ENCODE measurements at places on chromosomes 7 and 10.
A peak's percentile ranks its signal among the peaks of the same experiment; 100 is the strongest.

- DNase-seq: no peak
Observed at GRCh38 chr10:11180228-11180627, 162.6 kb downstream of the CELF2 start.

DNA sequence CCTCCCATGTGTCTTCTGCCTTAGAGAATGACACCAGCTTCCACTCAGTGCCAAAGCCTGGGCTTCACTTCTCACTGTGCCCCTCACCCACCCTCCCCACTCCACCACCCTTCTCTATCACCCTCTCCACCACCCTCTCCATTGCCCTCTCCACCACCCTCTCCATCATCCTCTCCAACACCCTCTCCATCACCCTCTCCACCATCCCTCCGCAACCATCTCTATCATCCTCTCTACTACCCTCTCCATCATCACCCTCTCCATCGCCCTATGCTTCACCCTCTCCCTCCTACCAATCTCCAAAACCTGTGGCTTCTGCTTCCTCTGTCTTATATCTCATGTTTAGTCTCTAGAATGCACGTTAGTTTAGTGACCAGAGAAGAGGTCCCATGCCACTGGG is 91.0 kb upstream of the TMEM72 start:
- DNase-seq: no peak

DNA sequence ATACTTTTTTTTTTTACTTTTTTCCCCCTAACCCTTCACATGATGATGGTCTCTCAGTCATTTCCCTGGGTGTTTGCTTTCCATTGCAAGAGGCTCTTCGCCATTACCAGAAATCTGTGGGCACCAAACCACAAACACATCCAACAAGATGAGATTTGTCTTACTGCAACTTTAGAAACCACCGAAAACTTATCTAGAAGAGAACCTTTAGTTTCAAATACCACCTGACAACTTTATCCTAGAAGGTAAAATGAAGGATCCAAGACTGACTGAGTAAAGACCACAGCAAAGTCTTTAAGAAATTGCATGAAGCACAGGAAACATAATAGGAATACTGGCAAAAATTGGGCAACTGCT is 363.3 kb upstream of the MBL2 start:
- no peak for DNase-seq

- no peak for DNase-seq
Observed at GRCh38 chr7:16571941-16572340, 45.3 kb downstream of the LRRC72 start.

- peak; percentile 1 for DNase-seq
Observed at GRCh38 chr10:28250782-28251181, 52.1 kb downstream of the MPP7 start.

GRCh38 chr7:124201768-124202349 is 169.0 kb upstream of the TMEM229A start:
- DNase-seq: no peak

GRCh38 chr7:141915565-141915964 is 634 bp upstream of the OR9A4 start:
- no peak for DNase-seq

DNA sequence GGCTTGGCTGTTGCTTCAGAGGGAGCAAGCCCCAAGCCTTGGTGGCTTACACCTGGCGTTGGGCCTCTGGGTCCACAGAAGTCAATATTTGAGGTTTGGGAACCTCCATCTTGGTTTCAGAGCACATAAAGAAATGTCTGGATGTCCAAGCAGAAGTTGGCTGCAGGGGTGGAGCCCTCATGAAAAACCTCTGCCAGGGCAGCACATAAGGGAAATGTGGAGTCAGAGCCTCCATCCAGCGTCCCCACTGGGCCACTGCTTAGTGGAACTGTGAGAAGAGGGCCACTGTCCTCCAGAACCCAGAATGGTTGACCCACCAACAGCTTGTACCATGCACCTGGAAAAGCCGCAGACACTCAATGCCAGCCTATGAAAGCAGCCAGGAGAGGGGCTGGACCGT is 573.5 kb upstream of the ZWINT start:
- DNase-seq: no peak

GRCh38 chr10:95363303-95363912 is 72.6 kb upstream of the PDLIM1 start:
- peak; percentile 57 for DNase-seq

DNA sequence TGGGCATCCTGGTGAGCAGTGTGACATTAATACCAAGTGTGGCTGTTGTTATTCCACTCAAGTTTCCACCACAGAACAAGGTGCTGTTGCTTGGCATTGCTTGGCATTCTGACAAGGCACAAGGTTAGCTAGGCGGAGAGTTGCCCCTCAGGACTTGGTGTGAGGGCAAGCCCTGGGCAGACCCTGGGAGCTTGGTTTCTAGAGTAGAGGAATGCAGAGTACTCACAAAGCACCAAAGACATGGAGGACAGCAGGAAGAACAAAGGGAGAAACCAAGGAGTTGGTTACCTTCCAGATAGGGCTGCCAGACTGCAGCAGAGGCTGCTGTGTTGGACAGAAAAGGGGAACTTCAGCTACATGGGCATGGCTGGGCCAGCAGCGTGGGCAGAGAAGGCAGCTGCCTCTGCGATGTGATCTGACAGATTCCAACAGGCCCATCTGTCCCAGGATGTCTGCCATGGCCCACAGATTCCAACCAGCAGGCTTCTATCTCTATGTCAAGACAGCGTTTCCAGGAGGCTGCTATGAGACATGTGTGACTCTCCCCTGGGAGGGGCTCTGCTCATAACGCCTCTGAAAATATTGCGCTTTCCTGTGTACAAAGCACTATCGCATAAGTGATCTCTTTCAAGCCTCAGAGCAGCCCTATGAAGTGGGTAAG is 1.8 kb downstream of the GOLGA7B start:
- peak; percentile 75 for DNase-seq

GRCh38 chr10:117590101-117590875 is 47.7 kb downstream of the EMX2 start:
- no peak for DNase-seq
